ENCODE measurements at places on chromosomes 4 and X. TPM values are rescaled to one million over a fixed set of nuclear protein-coding genes. Genes with fewer than 3 reads are reported as not detected.

- no peak overlapping the region for H3K27ac ChIP-seq
- no peaks in the 10 kb centered on the region for H3K27me3 ChIP-seq
- no peak overlapping the region for H3K4me3 ChIP-seq
- no peaks in the 10 kb centered on the region for H3K36me3 ChIP-seq
- DNase-seq: no peak
Measured at GRCh38 chrX:132810488-132810887, 147.9 kb downstream of the HS6ST2 start.

DNA sequence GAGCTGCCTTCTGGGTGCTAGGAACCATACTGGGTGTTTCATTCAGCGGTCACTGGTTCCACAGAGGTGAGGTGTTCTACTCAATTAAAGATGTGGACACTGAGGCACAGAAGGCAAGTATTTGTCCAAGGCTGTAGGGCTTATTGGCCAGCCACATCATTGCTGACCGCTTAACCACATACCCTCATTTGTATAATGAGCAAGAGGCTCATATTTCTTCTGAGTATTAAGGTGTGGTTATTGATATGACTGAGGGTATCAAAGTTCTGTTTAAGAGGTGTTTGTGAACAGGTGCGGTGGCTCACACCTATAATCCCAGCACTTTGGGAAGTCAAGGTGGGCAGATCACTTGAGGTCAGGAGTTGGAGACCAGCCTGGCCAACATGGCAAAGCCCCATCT lies 14.3 kb downstream of the RNF4 start:
- H3K27ac ChIP-seq: no peak overlapping the region
- no peak overlapping the region for H3K4me3 ChIP-seq

The SMIM43 gene
- total RNA-seq: not detected

The MAGEA11 gene
- total RNA-seq: not detected

Measured in glutamatergic neuron (in vitro differentiated cells).